ENCODE measurements at places on chromosomes 3 and 15.

- DNase-seq, result no peak
These were observed 99.6 kb downstream of the ABI3BP start for GRCh38 chr3:100893590-100893989.

- DNase-seq, result no peak
These were observed 323.0 kb downstream of the ROBO2 start for GRCh38 chr3:77362936-77363335.

- no peak for DNase-seq
These were observed 151.4 kb downstream of the TIGIT start for GRCh38 chr3:114445233-114445632.

GRCh38 chr3:48232232-48232631, 8.7 kb upstream of the ZNF589 start:
- DNase-seq, result no peak

DNA sequence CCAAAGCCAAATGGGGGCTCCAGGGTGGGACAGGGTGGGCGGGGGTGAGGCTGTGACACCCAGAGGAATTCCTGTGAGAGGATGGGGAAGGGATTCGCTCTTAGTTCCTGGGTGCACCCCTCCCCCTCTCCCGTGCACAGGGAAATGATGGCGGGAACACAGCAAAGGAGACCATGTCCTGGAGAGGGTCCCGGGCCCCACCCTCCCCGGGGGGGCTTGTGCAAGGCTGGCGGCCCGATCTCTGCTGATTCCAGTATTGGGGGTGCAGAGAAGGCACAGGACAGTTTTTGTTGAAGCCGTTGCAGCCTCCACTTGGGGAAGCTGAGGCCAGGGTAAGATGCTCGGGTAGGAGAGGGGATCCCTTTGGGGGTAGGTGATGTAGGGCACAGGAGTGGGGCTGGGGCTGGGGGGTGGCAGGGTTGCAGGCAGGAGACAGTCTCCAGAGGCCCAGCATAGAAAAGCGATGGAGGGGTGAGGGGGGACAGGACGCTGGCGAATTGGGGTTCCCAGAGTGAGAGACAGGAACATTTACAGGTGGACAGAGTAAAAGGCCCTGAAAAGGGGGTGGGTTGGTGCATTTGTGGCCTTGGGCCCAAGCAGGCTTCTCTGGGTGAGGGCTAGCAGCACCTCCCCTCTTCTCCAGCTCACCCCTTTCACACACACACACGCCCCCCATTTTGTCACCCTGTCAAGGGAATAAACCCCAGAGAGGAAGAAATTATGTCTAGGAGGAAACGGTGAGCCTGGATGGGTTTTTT, 38.5 kb downstream of the HMCES start:
- no peak for DNase-seq

DNA sequence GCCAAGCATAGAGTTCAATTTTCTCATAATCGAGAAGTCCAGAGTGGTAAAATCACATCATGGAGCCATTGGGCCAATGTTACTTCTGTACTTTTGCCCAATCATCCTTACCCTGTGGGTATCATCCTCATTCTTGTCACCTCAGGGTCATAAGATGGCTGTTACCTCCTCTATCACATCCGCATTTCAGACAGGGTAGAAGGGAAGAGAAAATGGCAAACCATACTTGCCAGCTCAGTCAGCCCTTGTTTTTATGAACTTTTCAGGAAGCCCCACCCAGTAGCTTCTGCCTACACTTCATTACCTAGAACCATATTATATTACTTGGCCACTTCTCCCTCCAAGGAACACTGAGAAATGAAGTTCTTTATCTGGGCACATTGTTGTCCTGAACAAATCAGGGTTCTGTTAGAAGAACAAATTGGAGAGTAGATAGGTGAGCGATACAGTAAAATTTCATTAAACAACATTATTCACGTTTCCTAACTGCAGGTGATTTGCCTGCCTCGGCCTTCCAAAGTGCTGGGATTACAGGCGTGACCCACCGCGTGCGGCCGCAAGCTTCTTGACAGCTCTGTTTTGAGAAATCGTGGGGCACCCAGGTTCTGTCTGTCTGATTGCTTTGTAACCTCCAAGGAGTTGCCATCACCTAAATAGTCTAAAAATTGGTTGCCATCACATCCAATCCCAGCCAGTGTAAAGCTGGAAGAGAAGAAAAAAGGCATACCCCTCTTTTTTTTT, 34.5 kb upstream of the RPN1 start:
- no peak for DNase-seq

GRCh38 chr3:14227856-14228255, 49.2 kb downstream of the LSM3 start:
- DNase-seq, result no peak

GRCh38 chr15:71456362-71456761, 341.1 kb downstream of the THSD4 start:
- no peak for DNase-seq

GRCh38 chr3:117633207-117633606, 923.6 kb downstream of the TUSC7 start:
- no peak for DNase-seq

DNA sequence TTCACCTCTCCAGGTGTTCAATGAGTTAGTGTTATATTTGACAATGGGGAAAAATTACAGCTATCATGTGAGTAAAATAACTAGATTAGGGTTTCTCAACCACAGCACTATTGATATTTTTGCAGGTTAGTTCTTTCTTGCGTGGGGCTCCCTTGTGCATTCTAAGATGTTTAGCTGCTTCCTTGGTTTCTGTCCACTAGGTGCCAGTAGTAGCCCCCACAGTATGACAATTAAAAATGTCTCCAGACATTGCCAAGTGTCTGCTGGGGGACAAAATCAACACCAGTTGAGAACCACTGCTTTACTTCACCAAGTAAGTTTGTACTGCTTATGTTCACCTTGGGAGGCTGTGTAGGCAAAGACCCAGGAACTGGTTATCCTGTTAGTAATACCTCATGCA, 618.7 kb downstream of the EDEM1 start:
- DNase-seq, result no peak

DNA sequence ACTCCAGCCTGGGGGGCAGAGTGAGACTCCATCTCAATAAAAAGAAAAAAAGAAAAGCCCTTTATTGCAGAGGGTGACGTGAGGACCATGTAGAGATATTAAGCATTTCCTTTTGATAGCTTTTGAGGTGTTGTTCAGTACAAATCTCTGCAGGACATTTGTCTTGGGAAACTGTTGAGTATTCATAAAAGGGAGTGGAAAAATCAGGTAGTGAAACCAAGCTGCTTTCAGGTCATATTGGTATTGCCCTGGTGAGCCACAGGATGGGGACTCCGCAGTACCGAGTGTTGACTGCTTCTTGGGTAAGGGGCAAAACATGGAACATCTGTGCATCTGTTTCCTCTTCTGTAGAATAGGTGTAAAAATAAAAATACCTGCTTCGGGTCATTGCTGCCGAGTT, 9.9 kb downstream of the ITPR1 start:
- DNase-seq, result no peak

DNA sequence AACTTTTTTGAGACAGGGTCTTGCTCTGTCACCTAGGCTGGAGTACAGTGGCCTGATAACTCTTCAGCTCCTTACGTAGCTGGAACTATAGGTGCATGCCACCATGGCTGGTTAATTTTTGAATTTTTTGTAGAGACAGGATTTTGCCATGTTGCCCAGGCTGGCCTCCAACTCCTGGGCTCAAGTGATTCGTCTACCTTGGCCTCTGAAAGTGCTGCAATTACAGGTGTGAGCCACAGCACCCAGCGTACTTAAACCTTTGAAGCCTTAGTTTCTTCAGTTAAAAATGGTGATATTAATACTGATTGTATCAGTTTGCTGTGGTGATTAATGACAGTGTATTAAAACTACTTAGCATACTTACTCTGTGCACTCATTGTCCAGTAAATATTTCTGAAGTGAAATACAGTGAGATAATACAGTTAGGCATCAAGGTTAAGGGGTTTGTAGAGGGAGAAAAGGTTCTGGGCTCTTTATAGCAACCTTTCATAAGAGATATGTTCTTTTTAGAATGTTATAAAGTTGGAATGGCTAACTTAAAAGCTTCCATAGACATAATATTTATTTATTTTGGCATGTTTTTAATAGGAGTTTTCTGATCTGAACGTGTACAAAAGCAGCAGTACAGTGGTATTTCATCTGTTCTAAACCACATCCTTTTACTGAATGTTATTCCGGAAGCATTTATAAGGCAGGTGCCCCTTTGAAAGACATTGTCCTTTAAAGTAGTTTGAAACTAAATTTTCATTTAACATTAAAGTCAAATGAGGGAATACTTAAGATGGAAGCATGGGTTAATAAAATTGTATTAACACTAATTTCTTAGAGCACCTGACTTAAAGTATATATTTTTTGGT, 23.6 kb downstream of the NCK1 start:
- no peak for DNase-seq

Data from fibroblast of the conjunctiva (primary cell).